ENCODE measurements at places on chromosomes 1 and 21.
A peak's percentile ranks its signal among the peaks of the same experiment; 100 is the strongest.

GRCh38 chr1:45246760-45247159 lies 40.4 kb upstream of the ZSWIM5 start:
- DNase-seq = no peak

- DNase-seq = no peak
These were observed 1.3 kb upstream of the ZBTB7B start for GRCh38 chr1:155001425-155001674.

GRCh38 chr1:2530513-2531361 lies 674 bp upstream of the HES5 start:
- DNase-seq = no peak

DNA sequence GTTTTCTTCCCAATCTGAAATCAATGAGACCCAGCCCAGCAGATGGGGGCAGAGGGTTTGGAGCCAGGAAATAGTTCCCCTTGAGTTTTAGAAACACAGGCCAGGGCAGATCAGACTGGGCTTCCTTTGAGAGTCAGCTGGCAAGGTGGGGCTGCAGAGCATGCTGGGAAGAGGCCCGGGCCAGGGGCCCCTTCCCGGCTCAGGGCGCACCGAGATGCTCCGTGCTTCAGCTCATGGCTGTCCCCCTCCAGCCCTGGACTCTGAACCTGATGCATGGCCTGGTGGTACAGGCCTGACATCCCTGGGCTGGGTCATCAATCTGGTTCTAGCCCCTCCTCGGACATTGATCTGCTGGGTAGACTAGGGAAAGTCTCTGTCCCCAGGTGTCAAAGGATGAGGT lies 65.1 kb upstream of the RUNX3 start:
- no peak for DNase-seq

GRCh38 chr1:162823231-162823630 lies 32.7 kb downstream of the HSD17B7 start:
- no peak for DNase-seq

GRCh38 chr1:157932069-157932468 lies 61.4 kb upstream of the KIRREL1 start:
- no peak for DNase-seq

DNA sequence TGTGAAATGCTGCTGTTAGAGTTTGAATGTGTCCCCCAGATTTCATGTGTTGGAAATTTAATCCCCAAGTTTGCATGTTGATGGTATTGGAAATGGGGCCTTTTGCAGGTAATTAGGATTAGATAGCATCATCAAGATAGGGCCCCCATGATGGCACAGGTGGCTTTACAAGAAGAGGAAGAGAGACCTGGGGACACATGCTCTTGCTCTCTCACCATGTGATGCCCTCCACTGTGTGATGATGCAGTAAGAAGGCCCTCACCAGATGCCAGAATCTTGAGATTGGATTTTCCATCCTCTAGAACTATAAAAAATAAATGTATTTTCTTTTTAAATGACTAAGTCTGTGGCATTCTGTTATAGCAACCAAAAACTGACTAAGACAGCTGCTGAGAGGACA lies 57.0 kb upstream of the NEK7 start:
- DNase-seq = no peak

DNA sequence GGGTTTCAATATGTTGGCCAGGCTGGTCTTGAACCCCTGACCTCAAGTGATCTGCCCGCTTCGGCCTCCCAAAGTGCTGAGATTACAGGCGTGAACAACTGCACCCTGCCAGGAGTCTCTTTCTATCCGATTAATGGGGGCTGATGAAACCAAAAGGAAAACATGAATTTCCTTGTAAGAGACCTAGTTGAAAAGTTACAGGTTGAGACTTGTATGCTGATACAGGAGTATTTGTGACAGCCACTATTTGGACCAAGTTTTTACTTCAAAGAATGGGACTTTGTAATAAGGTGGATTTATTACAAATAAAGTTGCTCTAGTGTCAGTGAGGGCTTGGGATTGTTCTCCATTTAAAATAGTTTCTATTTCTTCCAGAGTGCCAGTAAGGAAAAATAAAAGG lies 43.6 kb upstream of the TMEM61 start:
- DNase-seq = no peak

- DNase-seq = no peak
These were observed 47.8 kb upstream of the ECE1 start for GRCh38 chr1:21337928-21338572.

DNA sequence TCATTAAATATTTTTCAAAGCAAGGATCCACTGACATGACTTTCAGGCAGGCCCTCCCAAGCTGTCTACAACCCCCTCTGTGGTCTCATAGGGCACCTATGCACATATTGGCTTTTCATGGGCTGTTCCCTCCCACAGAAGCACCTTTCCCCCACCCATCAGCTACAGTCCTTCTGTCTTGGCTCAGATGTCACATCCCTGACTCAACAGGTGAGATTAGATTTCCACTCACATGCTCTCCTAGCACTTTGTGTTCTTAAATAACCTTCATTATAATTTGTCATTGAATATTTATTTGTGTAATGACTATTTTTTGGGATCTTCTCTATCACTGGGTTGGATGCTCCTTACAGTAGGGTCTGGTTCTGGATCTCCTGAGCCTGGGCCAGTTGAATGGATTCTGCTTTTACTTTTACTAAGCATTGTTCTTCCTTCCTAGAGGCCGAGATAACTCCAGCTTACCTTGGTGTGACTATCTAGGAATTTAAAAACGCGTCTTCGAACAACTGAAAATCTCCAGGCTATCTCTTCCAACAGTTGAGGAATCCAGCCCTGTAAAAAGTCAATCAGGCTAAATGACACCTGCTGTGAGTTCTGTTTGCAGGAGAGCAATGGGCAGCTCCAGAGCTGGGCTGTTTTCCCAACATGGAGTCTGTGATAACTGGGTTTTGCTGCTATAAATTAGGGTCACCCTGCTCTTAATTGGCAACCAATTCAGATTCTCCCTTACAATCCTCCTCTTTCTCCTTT lies 16.2 kb downstream of the ROR1 start:
- DNase-seq = no peak

DNA sequence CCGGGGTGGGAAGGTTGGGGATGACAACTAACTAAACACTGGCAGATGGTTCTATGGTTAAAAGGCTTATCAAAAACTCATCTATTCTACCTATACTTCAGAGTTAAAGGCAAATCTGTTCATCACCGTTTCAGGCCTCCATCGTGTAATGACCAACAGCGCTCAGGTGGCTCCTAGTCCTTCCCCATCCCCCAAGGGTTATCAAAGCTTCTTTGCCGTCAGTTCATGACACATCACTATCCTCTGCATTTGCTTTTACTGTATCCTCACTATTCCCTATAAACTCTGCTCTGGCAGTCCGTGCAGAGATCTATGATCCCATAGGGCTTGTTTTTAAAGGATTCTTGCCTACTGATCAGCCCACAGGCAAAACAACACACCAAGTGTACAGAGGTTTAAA lies 8.2 kb downstream of the HMGN1 start:
- DNase-seq = no peak

DNA sequence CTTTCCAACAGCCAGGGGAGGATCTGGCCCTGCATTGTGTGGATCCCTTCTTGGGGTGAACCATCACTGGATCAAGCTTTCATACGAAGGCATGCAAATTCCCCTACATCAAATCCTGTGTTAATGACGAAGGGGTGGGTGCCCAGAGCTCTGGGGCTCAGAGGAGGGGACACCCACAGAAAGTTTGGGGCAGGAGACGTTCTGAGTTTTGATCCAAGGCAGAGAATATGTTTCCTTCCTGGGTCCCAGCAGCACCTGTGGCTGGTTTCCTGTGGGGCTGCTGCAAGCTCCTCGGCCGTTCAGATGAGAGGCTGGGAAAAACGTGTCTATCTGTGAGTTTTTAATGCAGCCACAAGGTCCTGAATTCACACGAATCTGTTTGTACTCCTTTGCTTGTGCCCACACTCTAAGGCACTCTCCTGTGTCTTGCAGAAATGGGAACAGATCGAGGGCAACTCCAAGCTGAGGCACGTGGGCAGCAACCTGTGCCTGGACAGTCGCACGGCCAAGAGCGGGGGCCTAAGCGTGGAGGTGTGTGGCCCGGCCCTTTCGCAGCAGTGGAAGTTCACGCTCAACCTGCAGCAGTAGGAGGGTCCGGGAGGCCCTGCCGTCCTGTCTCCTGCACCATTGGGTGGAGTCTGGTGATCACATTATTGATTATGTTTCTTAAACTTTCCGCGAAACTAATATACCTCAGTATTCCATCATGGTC lies 147.1 kb downstream of the PGBD5 start:
- no peak for DNase-seq

DNA sequence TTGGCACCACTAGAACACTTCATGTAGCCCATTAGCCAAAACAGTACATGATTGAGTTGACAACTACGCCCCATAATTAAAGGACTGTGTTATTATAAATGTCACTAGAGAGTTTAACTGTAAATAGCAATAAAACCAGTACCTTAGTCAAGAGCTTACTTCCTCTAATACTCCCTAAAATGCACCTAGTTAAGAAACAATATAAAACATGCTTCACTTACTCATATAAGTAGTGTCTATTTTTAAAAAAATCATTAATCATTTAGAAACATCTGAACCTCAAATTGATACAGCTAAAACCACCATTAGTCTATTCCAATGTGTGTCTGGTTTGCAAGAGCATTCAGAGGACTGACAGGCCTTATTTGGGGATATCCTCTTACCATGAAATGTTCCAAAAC lies 25.3 kb downstream of the PTP4A2 start:
- no peak for DNase-seq

DNA sequence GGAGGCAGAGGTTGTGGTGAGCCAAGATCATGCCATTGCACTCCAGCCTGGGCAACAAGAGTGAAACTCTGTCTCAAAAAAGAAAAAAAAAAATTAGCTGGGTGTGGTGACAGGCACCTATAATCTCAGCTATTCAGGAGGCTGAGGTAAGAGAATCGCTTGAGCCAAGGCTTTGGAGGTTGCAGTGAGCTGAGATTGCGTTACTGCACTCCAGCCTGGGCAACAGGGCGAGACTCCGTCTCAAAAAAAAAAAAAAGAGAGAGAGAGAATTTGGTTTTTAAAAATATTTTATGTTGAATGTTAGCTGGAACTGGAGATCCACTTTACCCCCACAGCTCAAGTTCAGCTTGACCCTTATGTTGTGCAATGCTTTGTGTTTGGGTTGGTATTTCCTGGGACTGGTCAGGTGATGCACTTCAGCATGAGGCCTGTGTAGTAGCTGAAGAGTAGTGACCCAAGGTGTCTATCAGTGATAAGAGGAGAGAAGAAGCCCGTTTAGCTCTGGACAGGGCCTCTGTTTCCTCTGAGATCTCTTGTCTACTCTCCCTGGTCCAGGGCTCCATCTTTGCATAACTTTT lies 36.8 kb upstream of the MACF1 start:
- DNase-seq = no peak

DNA sequence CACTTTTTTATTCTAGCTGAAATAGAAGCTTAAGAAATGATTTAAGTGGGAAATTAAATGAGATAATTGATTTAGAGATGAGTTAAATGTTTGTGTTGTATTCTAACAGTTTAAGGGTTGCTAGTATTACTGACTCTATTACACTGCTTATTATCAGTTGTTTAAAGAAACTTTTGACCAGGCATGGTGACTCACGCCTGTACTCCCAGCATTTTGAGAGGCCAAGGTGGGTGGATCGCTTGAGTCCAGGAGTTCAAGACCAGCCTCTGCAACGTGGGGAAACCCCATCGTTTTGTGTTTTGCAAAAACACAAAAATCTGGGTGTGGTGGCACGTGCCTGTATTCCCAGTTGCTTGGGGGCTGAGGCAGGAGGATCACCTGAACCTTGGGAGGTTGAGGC lies 14.2 kb downstream of the CLIC4 start:
- DNase-seq = no peak

GRCh38 chr1:7636795-7637526 lies 134.1 kb upstream of the VAMP3 start:
- DNase-seq = no peak

DNA sequence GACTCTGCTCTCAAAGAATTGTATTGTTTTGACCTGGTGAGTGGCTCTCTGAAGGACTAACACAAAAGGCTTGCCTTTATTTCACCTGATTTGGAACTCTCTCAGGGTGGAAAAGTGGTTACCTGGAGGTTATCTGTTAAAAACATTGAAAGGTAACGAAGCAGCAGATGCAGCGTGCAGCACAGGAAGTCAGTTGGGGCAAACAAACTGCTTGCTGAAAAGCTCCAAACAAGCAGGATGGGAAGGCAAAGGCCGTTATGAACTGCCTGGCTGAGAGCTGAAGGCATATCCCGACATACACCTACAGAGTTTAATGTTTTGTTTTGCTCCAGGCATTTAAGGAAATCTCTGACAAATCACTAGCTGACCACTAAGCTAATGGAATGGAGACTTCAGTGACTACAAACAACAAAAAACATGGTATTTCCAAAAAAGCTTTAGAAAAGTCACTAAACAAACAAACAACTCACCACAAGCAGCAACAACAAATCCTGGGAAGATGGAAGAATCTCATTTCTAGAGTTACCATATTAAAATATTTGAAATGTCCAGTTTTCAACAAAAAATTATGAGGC lies 44.3 kb upstream of the BATF3 start:
- DNase-seq = no peak

- no peak for DNase-seq
These were observed 160.7 kb downstream of the HHIPL2 start for GRCh38 chr1:222387007-222387814.

DNA sequence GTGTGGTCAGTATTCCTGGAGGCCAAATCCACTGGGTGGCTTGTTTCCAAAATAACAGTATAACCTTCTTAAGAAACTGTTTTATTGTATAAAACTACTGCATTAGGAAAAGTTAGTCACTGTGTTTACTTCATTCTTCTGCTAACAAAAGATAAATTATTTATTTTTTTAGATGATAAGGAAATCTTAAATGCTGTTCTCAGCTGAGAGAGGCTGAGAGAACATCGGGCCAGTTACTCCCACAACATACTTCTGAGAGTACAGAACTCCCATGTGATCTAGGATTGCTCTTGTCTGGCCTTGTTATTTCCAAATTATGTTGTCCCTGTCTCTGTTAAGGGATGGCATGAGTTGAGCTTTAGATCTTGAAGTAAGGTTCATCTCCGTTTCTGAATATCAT lies 96.7 kb upstream of the CXADR start:
- no peak for DNase-seq

GRCh38 chr1:1630191-1630964 lies 1.6 kb upstream of the MMP23B start:
- DNase-seq = peak; percentile 87

GRCh38 chr1:169472738-169473137 lies 13.0 kb downstream of the SLC19A2 start:
- DNase-seq = no peak

DNA sequence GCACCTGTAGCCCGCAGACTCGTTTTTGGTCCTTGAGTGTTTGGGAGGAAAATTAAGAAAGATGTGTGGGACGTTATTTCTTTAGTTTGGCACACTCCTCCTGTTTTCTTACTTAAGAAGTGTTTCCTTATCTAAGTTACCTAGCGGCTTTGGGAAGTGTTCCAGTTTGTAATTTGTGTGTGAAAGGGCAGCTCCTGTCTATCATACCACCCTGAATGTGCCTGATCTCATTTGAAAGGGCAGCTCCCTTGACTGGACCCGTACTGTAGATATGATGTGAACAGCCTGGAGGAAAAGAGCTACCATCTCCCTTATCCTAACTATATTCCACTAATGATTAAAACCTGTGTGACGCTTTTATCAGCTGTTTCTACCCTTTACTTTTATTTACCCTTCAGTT lies 314.3 kb downstream of the CHRM3 start:
- no peak for DNase-seq

- DNase-seq = no peak
These were observed 48.7 kb downstream of the UCK2 start for GRCh38 chr1:165876121-165876520.

Data from stimulated activated CD8-positive, alpha-beta memory T cell treated with anti-CD3 and anti-CD28 coated beads, Interleukin-2, amount 100 ng/mL, for 1 hour (primary cell).